NCI-H1417 (cell line): ENCODE measurements at places on chromosomes 5 and 9.

DNA sequence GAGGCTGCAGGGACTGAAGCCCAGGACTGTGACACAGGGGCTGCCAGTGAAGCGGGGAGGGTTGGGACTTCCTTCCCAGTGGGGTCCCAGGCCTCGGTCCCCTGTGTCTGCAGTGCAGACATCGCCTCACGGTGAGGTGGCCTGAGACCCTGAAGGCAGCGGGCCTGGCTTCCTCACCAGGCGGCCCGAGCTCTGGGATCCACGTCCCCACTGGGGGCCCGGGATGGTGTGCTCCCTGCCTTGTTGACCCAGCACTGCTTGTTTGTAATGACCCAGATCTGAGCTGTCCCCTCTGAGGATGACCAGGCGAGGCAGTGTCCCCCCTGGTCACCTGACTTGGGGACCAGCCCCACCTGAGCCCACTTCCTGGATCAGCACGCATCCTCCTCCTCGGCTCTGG, 53.1 kb downstream of the COL5A1 start:
- no peak for DNase-seq

- DNase-seq, result no peak
Observed at GRCh38 chr9:126336736-126337325, 10.2 kb downstream of the MVB12B start.

DNA sequence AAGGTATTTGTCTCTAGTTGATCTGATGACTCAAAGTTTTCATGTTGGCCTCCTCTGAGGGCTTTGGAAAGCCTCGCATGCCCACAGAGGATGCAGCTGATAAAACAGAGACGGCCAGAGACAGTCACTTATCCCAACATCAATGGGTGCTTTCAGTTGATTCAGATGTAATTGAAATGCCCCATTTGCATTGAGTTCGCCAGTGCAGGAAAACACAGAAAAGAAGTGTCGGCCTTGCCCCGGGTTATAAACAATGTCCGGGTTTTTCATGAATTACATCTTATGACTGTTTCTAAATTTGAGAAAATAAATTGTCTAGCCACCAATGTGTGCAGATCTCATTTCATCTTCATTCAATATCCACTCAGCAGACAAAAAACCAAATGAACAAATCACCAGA, 42.2 kb upstream of the ICE1 start:
- DNase-seq, result no peak

DNA sequence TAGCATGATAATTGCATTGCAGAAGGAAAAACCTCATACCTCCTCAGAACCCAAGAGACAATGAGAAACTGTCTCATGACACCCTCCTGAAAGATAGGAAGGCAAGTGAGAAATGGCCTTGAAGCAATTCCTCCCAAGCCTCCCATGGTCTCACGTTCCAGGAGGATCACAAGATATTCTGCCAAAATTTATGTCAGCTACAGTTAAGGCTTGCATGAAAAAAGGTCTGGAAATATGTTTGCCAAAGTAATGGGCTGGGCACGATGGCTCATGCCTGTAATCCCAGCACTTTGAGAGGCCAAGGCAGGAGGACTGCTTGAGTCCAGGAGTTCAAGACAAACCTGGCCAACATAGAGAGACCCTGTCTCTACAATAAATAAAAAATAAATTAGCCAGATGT, 12.6 kb upstream of the HOMER1 start:
- DNase-seq, result no peak

DNA sequence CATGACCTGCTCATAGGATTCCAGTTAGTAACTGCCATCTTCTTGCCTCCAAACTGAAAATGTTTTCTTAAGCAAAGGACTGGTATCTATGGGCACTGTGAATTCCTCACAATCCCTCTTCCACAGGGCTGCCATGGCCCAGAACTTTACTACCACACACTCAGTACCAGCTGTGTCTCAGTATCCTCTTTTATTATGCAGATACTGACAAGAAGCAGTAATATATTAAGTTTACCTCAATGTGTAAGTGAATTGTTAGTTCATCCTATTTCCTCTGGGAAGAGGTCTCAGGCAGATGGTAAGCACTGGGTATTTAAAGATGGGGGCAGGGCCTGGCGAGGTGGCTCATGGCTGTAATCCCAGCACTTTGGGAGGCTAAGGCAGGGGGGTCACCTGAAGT, 320.8 kb upstream of the RFX3 start:
- DNase-seq, result no peak

GRCh38 chr9:82406456-82407085, 418.0 kb downstream of the SPATA31D1 start:
- peak; percentile 66 for DNase-seq

DNA sequence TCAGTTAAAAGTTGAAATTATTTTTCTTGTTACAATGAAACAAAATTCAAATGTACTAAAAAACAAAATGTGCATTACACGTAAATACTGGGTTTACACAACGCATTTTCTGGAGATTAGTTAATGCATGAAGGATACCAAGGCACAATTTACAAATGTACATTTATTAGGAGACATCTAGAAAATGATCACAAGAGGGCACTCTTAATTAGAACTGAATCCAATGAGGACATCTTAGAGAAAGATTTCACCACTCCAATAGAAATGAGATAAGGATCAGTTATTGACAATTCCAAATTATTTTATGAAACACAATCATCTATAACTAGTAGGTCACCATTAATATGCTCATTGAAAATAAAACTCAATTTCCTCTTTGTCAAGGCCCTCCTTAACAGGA, 36.6 kb upstream of the CDH12 start:
- peak; percentile 70 for DNase-seq

DNA sequence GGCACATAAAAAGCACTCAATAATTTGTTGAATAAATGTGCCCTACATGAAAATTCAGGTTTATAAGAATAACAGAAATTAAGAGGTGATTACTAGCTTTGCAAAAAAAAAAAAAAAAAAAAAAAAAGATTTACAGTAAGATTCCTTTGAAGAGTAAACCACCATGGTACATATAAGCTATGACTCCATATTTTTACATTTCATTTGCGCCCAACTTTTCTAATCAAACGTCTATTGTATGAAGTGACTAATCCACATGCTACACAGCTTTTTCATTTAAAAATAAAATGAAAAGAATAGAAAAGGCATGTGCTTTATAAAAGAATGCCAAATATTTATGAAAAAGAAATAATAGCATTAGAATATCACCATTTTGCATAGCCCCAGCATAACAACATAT, at the start of gene PLAC8L1:
Gene PLAC8L1 (minus strand): TSS at position 101 of the 400 bp plus-strand sequence. CDS start 1,266 bp downstream, outside the sequence.
- DNase-seq, result no peak

- peak; percentile 39 for DNase-seq
Observed at GRCh38 chr9:110152704-110153374, 55.1 kb downstream of the C9orf152 start.

DNA sequence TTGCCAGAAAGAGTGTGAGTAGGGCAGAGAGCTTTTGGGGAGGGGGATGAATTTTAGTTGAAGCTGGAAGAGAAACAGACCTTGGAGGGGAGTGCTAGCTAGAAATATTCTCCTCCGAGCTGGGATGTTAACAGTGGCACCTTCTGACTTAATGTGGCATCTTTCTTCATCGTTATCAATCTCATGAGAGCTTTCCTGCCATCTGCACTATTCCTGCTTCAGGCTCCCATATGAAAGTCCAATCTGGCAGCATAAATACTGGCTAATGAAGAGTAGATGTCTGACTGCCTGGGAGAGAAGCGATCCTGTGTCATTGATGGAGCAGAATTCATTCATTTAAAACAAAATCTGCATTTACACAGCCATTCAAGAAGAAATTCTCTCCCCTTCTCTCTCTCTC, 284.5 kb downstream of the TMEM38B start:
- no peak for DNase-seq

DNA sequence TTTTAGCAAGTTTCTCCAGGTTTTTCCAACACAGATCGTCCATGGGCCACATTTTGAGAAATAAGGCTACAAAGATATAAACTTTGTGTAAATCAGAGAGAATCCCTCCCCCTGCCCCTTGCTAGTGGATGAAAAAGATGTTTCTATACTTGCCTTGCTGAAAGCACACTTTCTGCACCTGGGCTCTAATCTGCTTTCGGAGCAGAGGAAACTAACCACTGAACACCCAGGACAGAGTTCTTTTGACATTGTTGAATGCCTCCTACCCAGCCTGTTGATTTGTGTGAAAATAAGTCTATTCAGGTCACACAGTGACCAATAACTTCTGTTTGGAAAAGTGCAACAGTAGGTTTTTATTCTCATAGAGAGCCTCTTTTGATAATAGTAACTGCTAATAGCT, 7.5 kb downstream of the ADRB2 start:
- no peak for DNase-seq

DNA sequence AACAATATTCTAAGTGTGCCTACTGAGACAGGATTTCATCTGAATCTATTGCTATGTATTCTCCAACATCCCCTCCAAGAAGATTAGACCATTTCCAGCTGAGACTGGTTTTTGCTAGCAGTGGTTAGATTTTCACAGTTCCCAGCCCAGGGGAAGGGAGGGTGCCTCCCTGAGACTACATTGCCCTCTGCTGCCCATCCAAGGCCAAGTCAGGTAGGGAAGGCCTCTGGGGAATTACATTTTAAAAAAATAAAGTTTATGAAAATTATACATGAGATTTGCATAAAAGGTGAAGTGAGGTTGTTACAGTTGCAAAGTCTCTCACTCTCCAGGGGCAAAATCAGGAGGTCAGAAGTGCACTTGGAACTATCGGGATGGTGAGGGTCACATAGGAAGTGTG, 28.0 kb upstream of the SYK start:
- DNase-seq, result peak; percentile 53

- DNase-seq, result no peak
Observed at GRCh38 chr9:69580582-69581214, 91.5 kb downstream of the APBA1 start.

GRCh38 chr9:134600836-134601638, 40.6 kb upstream of the COL5A1 start:
- DNase-seq, result no peak

DNA sequence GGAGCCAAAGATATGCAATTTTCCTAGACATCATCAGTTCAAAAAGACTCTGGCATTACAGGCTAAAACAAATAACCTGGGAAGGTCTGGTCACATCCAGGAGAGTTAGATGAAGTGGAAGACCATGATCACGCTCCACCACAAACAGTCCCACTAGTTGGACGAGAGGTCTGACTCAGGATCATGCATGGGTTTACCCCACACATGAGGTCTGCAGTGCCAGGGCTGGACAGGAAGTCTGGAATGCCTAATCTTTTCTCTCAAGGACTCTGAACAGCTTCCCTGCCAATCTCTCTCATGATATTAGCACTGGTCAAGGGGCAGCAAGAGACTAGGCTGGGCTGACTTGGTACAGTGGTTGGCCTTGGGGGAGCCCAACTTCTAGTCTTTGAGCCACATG, 7.1 kb downstream of the PRUNE2 start:
- no peak for DNase-seq

DNA sequence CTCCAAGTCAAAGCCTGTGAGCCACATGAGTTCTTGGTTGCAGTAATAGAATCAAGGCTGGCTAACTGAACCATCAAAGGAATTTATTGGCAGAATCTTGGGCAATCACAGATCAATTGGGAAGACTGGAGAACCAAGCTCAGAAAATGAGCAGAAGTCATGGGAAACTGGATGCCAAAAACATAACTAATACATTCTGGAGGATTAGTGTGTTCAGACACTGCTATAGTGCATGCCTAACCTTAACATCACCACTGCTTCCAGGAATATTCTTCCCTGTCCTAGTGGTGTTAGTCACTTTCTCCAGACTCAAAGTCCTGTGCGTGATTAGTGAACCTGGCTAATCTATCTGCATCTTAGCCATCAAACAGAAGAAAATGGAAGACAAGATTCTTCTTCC, 843.7 kb downstream of the EFNA5 start:
- no peak for DNase-seq

- no peak for DNase-seq
Observed at GRCh38 chr9:1550636-1551035, 464.5 kb upstream of the SMARCA2 start.

DNA sequence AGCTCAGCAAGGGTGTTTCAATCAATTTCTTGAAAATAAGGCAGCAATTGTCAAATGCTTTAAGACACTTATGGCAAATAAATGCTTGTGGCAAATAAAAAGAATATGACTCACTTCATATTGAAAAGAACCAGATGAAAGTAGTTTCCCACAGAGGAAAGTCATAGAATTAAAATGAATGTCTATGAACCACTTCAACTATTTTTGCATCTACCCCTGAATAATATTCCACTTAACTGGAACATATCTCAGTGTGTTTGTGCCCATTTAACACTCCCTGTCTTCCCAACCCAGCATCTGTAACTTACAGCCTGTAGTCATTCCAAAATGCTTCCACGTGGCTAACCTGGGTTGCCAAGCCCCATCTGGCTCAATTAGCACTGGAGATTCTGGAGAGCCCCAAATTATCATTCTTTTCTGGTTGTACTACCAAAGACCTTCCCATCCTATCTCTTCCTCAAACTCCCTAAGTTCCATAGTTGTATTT, 84.7 kb downstream of the FEM1C start:
- DNase-seq, result no peak

GRCh38 chr5:52869391-52869790, 81.7 kb downstream of the ITGA1 start:
- DNase-seq, result no peak
